ENCODE measurements at places on chromosomes 12 and 14.

- peak; percentile 38 for DNase-seq
These were observed 1.3 kb upstream of the RD3L start for GRCh38 chr14:103943673-103944072.

GRCh38 chr12:24023081-24023480 lies 73.6 kb upstream of the SOX5 start:
- no peak for DNase-seq

DNA sequence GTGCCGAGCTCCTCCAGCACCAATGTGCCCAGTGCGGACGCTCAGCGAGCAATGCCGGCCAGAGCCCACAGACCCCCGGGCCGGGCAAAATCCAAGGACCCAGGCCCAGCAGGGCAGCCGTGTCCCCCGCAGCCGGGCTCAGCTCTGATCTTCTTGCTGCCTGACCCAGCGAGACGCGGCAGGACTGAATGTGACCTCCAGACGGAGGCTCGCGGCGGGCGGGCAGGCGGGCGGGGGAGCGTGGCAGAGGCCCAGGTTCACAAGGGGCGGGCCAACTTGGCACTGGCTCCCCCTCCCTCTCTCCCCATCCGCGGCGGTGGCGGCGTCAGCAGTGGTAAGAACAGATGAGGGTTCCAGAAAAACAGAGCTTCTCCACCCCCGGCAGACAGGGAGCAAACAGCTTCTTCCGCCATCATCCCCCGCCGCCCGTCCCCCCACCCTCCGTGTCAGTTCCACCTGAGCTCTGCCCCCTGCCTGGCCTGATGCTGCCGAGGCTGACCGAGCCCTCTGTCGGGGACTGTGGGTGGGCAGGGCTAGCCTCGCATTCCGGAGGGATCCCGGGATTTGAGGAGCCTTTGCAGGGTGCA lies 94.3 kb downstream of the RFLNA start:
- DNase-seq: peak; percentile 69

- no peak for DNase-seq
These were observed 1.1 kb downstream of the PPP1R1A start for GRCh38 chr12:54587315-54587873.

GRCh38 chr14:72118841-72119240 lies 186.6 kb downstream of the RGS6 start:
- DNase-seq: no peak

DNA sequence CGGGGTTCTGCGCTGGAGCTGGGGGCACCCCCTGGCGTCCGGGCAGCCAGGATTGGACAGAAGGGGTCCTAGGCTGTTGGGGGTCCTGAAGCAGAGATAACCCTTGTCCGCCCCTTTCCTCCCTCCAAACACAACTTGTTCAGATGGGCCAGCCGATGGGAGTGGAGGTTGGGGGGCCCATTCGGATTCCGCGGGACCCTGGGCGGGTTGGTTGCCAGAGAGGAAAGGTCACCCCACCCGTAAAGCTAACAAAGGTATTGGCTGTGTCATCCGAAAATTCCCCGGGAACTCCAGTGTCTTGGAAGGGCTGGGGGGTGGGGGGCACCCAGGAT lies 1.3 kb downstream of the FAM222A start:
- DNase-seq: no peak

DNA sequence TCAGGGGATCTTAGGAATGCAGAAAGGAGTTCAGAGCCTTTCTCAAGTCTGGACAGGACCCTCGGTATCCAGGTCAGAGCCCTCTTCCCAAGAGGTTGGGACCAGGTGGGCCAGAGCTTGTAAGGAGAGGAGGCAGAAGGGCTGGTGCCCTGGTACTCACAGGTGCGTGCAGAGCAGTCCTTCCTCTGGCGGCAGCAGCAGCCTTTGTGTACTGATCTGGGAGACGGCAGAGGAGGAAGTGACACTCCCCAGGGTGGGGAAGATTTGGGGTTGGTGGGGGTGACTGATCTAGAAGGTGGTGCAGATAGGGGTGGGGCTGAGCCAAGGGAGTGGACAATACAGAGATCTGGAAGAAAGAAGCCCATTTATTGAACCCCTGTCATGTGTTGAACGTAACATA lies at the start of gene ITGB7:
Gene ITGB7, minus strand, starts transcription at position 210 of the 400 bp plus-strand sequence. CDS start 6,808 bp downstream, outside the sequence.
- peak; percentile 56 for DNase-seq

- DNase-seq: no peak
These were observed 121.1 kb downstream of the PRMT8 start for GRCh38 chr12:3611860-3612703.

DNA sequence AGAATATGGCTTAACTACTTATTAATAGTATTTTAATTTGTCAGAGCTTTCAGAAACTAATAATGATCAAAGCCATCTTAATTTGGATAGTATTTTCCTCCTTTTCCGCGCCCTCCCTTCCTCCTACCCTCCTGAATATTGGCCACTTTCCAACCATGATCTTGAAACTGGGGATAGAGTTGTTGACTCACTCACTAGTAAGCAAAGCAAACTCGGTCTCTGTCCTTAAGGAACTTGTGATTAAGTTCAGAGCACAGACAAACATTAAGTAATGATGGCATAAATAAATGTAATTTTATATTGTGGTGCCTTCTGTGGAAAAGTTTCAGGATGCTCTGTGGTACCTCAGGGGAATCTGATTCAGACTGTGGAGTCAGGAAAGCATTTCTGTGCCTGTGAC lies 75.7 kb downstream of the LRRK2 start:
- DNase-seq: no peak

DNA sequence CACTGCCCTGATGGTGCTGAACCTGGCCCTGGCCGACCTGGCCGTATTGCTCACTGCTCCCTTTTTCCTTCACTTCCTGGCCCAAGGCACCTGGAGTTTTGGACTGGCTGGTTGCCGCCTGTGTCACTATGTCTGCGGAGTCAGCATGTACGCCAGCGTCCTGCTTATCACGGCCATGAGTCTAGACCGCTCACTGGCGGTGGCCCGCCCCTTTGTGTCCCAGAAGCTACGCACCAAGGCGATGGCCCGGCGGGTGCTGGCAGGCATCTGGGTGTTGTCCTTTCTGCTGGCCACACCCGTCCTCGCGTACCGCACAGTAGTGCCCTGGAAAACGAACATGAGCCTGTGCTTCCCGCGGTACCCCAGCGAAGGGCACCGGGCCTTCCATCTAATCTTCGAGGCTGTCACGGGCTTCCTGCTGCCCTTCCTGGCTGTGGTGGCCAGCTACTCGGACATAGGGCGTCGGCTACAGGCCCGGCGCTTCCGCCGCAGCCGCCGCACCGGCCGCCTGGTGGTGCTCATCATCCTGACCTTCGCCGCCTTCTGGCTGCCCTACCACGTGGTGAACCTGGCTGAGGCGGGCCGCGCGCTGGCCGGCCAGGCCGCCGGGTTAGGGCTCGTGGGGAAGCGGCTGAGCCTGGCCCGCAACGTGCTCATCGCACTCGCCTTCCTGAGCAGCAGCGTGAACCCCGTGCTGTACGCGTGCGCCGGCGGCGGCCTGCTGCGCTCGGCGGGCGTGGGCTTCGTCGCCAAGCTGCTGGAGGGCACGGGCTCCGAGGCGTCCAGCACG lies 4.7 kb downstream of the LTB4R start:
- DNase-seq: no peak

GRCh38 chr12:88944397-88944796 lies 364.1 kb upstream of the KITLG start:
- DNase-seq: peak; percentile 92

DNA sequence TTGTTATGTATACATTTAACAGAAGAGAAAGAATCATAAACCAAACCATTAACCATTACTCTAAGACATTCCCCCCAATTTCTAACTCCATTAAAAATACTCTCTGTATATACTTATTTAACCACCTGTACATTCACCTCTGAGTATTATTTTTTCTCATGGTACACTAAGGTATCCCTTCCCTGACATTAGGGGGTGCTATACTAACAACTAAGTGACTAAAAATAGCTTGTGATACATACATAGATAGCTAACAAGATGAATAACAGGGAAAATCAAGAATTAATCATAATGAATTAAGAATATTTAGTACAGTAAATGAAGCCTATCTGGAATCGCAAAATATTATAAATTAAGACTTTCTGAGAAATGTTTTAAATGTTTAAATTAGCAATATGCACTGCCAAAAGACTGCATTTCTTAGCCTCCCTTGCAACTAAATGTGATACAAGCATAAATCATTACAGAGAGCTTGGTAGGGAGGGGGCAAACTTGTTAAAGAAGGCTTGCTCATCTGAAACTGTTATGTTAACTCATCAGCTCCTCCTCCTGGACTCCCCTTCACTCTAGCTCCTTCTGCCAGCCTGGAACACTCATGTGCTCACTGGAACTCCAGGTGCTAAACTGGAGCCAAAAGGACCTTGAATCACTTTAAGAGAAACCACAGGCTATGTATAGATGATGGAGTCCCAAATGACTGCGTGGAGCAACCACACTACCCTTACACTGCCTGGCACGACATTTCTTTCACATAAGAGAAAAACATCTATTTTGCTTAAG lies 14.9 kb downstream of the C2CD5 start:
- DNase-seq: peak; percentile 49

DNA sequence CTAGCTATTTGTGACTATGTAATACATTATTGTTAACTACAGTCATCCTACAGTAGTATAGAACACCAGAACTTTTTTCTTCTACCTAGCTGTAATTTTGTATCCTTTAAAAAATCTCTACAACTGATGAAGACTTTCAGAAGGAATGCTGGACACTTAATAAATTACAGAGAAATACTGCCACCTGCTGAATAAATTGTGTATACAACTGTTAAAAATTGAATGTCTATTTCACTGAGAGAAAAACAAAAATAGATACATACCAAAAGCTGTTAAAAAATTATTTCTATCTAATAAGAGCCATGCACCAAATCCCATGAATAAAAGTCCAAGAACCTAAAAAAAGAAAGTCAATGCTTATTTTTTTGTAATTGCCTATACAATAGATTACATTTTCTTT lies 6.6 kb downstream of the TSPAN19 start:
- DNase-seq: peak; percentile 8

- DNase-seq: peak; percentile 22
These were observed 771 bp downstream of the DAAM1 start for GRCh38 chr14:59189091-59189785.

DNA sequence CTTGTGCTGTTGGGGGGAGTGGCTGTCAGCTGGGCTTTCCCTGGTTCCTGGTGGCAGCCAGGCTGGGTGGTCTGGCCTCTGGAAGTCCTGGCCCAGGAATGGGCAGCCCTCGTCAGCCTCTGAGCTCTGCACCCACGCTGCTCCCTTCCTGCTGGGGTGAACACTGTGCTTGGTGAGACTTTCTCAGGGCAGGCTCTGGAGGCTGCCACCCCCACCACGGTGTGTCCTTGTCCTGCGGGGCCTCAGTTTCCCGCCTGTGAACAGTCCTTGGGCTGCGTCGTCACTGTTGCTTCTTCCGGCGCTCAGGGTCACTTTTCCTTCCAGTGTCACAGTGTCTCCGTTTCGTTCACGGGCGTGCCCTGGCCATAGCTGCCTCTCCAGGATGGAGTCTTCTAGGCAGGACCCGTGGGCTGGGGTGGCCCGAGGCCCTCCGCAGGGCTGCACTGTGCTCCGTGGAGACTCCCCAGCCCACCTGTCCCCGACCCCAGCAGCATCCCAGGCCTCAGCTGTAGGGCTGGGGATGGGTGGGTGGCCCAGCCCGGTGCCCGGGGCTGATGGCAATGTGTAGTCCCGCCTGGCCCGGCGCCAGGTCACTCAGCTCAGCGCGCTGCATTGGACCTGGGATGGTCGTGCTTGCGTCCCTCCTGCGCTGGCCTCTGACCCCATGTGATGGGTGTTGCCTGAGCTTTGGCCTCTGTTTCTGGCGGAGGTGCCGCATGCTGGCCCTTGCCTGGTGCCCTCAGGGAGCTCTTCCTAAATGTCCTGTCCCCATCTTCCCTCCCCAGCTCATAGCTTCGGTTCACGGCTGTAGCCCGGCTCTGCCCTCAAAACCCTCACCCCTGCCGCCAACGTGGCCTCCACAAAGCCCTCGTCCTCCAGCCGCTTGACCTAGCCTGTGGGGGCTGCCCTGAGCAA lies 6.8 kb downstream of the KIF26A start:
- DNase-seq: no peak

DNA sequence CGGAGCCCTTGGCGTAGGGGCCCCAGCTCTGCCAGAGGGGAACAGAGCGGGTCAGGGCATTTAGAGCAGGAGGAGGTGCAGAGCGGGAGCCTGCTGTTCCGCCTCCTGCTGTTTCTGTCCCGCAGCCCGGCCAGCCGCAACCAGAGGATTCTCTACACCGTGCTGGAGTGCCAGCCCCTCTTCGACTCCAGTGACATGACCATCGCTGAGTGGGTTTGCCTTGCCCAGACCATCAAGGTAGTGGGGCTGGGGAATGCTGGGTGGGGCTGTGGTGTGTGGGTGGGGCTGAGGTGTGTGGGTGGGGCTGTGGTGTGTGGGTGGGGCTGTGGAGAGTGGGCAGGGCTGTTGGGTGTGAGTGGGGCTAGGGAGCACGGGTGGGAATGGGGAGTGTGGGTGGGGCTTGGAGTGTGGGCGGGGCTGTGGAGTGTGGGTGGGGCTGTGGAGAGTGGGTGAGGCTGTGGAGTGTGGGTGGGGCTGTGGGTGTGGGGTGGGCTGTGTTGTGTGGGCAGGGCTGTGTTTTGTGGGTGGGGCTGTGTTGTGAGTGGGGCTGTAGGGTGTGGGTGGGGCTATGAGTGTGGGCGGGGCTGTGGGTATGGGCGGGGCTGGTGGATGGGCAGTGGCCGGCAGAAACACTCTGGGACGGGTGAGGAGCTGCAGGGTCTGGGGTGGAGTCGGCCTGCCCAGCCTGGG lies 8.0 kb downstream of the ASPG start:
- peak; percentile 26 for DNase-seq

- DNase-seq: no peak
These were observed 21.3 kb downstream of the SPX start for GRCh38 chr12:21547437-21547836.

DNA sequence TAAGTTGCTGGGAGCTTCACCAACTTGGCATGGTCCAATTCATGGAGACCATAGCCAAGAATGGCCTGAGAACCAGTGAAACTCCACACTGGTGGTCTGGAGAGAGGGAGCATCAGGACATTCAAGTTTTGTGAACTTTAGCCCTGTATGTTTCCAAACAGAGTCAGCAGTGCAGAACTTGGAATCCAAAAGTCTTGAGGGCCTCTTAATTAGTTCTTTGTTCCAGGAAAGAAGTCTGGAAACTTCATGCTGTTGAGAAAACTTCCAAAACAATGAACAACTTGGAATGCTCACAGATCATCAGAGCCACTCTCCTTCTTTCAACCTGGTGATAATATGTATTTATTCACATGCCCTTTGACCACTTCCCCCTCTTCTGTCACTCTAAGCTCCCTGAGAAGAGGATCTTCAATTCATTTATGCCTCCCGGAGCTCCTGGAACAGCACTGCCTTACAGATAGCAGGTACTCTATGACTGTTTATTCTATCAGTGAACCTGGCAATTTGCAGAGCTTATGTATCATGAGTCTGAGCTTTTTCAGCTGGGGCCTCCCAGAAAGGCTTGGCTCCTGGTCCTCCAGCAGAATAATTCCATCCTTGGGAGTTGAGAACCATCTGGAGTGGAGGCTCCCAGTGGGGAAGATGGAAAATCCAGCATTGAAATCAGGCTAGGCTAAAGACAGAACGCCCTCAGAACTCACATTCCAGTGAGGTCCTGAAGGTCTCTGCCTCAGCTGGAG lies 191.4 kb downstream of the KTN1 start:
- DNase-seq: no peak

DNA sequence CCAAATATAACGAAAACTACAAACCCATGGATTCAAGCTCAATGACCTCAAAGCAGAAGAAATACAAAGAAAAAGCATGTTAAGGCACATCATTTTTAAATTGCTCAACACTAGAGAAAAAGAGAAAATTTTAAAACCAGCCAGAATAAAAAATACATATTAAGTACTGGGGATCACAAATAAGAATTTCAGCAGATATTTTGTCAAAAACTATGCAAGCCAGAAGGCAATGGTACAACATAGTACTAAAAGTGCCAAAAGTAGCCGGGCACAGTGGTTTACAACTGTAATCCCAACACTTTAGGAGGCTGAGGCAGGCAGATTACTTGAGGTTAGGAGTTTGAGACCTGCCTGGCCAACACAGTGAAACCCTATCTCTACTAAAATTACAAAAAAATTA lies 10.2 kb downstream of the SGPP1 start:
- peak; percentile 57 for DNase-seq
